ENCODE measurements at places on chromosomes 7 and 10.

GRCh38 chr10:75388082-75388481 is 13.5 kb downstream of the ZNF503 start:
- no peak for DNase-seq

DNA sequence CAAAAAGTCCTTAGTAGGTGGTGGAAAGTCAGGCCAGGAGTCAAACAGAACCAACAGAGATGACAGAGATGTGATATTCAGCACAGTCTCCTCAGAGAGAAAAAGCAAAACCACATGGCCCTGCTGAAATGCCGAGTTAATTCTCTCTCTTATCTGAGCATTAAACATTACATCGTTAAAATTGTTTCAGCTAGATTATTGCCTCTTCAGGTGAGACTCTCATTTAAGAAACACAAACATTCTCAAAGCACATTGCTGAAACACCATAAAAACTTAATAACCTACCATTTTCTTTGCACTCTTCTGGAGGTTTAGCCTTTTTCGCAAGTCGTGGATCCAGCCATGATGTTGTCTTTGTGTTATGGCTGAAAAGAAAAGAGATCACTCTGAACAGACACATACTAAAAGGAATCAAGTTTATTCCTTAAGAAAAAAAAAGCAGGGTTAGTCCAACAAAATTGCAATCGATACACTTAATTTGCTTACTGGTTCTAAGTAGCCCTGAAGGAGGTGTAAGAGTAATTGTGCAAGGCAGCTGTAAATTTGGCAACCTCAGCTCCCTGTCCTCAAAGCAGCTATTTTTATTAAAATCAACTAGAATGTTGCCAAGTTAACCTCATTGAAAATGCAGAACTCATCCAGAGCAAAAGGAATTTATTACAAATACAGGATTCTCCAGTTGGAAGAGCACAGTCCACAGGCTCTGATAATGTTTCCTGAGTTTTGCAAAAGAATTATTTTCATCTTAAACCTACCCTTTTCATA is 691.1 kb downstream of the PHTF2 start:
- no peak for DNase-seq

DNA sequence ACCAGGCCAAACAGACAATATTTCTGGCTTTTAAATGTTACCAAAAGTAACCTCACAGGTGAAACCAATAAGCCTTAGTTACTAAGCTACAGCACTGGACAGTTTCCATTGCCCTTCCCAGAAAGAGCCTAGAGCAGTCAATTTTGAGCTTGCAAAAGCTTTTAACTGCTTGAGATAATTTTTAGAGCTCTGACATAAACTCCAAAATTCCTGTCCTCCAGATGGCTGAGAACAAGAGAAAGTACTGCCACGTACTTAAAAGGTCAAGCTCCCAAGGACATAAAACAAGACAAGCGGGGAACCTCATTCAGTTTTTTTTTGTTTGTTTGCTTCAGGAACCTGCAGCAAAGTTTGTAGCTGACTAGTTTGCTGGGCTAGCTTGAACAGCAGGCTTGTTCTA is 54.1 kb downstream of the BBS9 start:
- DNase-seq: no peak

DNA sequence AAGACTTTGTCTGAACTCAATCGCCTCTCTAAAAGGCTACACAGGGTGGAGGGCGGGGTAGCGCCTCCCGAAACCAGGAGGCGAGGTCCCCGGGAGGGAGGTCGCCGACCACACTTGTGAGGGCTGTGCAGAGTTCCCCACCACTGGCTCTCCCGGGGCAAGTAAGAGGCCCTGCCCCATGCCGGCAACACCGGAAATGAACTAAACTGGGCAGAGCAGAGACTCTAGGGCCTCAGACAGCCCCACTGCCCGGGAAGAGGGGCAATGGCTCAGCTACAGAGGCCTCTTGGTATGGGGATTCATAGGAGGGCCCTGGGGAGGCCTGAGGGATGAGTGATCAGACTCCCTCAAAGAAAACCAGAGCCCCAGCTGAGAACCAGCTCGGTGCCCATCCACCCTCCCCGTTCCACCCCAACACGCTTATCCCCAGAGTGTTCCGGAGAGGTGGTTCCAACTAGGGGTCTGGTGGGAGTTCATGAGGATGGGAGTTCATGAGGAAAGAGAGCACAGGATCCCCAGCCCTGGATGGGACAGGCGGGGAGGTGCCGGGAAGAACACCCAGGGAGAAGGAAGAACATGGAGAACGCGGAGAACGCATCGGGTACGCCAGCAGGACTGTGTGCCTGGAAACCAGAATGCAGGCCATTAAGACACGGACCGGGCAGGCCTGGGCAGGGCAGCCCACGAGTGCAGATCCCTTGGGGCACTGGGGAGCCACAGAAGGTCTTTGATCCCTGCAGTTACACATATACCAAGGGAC is 89.4 kb upstream of the MYL10 start:
- DNase-seq: no peak

- no peak for DNase-seq
These were observed 6.7 kb upstream of the MNX1 start for GRCh38 chr7:157017149-157017548.

DNA sequence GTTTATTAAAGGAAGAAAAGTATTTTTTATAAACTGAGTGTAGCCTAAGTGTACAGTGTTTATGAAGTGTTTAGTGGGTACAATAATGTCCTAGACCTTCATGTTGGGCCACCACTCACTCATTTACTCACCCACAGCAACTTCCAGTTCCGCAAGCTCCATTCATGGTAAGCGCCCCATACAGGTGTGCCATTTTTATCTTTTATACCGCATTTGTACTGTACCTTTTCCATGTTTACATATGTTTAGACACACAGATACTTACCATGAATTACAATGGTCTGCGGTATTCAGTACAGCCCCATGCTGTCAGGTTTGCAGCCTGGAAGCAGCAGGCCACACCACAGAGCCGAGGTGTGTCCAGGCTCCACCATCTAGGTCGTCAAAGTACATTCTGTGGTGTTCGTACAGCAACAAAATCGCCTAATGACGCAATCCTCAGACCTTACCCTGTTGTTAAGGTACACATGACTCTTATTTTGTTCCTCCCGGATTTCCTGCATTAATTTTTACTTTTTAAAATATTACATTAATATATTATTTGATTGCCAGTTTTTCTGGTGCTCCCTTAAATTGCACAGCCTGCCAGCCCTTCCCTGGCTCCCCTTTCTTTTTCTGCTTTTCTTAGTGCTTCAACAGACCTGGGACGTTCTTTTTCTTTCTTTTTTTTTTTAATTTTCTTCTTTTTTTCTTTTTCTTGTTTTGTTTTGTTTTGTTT is 881 bp upstream of the SSBP1 start:
- DNase-seq: no peak

GRCh38 chr10:324593-324992 is 189.3 kb downstream of the ZMYND11 start:
- DNase-seq: no peak

DNA sequence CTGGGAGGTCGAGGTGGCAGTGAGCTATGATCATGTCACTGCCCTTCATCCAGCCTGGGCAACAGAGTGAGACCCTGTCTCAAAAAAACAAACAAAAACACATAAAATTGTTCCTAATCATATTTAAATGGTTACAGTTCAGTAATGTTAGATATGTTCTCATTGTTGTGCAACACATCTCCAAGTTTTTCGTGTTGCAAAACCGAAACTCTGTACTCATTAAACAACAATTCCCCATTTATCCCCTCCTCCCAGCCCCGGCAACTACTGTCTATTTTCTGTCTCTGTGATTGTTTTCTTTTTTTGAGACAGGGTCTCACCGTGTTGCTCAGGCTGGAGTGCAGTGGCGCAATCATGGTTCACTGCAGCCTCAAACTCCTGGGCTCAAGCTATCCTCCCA is 16.1 kb upstream of the PRXL2A start:
- DNase-seq: no peak

GRCh38 chr7:133119067-133119466 is 37.2 kb upstream of the CHCHD3 start:
- no peak for DNase-seq

GRCh38 chr7:25951414-25952260 is 200.4 kb upstream of the NFE2L3 start:
- DNase-seq: no peak

DNA sequence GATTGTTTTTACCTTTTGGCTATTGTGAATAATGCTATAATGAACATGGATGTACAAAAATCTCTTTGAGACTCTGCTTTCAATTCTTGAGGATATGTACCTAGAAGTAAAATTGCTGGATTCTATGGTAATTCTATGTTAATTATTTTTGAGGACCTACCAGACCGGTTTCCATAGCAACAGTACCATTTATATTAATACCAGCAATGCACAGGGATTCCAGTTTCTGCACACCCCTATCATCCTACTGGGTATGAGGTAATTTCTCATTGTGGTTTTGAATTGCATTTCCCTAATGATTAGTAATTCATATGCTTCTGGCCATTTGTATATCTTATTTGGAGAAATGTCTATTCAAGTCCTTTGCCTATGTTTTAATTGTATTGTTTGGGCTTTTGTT is 9.9 kb upstream of the PPP1R9A start:
- DNase-seq: no peak

DNA sequence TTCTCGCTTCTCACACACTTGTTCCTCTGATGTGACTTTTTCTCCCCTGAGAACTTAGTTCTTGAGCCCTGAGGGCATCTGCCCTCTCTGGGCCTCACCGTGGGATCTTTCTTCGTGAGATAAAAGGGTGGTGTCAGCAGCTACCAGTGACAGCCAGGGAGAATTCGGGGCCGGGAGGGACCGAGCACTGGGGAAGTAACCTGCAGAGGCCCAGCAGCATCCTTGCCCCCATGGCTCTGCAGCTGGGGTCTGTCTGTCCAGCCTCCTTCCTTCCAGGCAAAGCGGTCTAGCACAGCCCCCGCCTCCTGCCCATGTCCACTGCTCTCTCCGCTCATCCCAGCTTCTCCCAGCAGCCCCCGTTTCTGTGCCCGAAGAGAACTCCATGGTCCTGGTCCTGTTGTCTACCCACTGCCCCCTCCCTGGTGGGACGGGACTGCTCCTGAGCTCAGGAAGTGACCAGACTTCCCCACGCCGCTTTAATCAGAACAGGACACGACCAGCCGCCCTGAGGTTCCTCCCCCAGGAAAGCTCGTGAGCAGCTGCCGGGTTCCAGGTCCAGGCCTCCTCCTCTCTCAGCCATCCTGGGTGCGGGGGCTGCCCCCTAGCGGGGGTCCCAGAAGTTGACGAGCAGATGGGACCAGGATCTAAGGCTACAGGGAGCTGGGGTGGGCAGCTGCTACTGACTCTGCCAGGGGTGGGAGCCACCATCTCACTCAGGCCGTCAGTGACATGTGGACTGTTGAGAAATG is 187.5 kb downstream of the WDR37 start:
- no peak for DNase-seq

DNA sequence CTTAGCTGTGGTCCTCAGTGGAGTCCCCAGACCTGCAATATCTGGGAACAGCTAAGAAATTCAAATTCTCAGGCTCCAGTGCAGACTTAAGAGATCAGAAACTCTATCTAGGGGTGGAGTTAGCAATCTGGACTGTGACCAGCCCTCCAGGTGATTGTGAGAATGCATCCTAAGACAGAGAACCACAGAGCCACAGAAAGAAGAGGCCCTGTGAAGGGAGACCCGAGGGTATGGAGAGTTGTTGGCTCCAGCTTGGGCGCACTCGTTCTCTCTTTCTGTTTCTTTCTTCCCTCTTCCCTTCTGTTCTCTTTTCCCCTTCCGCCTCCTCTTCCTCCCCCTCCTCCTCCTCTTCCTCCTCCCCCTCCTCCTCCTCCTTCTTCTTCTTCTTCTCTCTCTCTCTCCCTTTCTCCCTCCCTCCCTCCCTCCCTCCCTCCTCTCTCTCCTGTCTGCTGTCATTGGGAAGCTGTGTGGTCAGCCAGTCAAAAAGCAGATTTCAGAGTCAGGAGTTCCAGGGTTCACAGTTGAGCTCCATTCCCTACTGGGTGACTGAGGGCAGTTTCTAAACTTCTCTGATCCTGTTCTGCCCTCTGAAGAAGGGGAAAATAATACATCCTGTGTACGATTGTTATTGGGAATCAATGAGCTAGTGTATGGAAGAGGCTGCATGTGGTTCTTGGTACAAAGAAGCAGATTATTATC is 62.1 kb upstream of the STEAP1B start:
- no peak for DNase-seq

DNA sequence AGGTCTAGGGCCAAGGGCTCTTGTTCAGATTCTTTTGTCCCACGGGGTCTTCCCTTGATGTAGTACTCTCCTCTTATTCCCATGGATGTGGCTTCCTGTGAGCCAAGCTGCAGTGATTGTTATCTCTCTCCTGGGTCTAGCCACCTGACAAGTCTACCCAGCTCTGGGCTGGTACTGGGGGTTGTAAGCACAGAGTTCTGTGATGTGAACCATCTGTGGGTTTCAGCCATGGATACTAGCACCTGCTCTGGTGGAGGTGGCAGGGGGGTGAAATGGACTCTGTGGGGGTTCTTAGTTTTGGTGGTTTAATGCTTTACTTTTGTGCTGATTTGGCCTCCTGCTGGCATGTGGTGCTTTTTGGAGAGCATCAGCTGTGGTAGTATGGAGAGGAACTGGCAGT is 350.8 kb downstream of the DNAJB9 start:
- no peak for DNase-seq

DNA sequence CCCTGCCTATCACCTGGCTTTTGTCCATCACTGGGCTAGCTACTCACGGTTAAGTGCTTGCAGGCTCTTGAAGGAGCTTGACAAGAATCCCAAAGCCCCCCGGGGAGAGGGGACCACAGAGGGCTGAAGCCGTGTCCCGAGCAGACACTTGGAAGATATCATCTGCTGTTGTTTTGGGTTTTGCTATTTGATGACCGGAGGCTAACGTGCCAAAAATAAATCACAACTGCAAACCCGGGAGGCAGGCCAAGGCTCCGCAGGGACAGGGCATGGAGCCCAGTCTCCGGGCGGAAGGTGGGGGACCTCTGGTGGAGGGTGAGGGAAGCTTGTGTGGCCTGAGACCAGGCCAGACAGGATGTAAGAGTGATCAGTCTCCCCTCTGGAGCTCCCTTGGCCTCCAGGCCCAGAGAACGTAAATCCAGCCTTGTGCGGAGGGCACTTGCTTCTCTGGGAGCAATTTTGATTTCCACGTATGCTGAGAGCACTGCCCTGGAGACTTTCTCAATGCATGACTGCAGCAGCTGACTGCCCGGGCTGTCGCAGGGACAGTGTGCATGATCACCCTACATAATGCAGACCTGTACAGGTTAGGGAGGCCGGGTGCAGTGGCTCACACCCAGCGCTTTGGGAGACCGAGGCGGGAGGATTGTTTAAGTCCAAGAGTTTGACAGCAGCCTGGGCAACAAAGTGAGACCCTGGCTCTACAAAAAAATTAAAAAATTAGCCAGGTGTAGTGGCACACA is at the start of gene PHKG1:
TSS of gene PHKG1 (minus strand) at position 164 of the 743 bp plus-strand sequence. CDS start 4,011 bp downstream, outside the sequence.
- DNase-seq: no peak

- no peak for DNase-seq
These were observed 98.1 kb downstream of the ADD3 start for GRCh38 chr10:110105873-110106272.

DNA sequence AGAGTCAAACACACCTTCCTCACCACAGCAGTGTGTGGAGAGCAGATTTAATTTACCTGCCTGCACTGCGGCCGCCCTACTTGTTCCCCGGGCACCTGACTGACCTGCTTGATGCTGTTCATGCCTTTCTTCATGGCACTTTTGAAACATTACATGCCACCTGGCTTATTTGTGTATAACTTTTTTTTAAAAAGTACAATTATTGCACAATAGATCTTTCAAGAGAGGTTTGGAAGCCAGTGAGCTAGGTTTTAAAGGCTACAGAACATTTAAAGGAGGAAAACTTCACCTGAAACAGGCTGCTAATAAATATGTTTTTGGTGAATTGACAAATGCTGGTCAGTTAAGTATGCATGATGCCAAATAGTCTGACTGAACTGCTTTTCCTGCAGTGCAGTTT is 33.1 kb downstream of the SLC18A2 start:
- no peak for DNase-seq

- DNase-seq: no peak
These were observed 349.6 kb downstream of the DNAJB6 start for GRCh38 chr7:157686285-157686894.

Data from iPS DF 6.9 (cell line).